ENCODE measurements at places on chromosomes 2 and 18.

DNA sequence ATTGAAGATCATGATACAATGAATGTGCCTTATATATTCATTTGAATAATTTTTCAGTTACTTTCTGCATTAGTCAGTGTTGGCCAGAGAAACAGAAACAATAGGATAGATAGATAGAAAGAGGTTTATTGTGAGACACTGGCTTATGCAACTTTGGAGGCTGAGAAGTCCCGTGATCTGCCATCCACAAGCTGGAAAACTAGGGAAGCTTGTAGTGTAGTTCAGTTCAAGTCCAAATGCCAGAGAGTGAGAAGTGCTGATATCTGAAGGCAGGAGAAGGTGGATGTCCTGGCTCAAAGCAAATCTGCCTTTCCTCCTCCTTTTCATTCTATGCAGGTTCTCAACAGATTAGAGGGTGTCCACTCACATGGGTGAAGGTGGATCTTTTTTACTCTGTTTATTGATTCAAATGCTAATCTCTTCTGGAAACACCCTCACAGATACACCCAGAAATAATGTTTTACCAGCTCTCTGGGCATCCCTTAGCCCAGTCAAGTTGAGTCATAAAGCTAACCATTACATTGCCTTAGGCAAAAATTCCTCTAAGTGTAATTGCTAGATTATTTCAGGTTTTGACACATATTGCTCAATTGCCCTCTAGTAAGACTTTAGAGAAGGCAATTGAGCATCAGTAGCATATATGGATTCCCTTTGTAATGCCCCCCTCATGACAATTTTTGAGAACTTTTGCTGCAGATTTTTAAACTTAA lies 341.4 kb downstream of the LPIN1 start:
- DNase-seq, result no peak

- no peak for DNase-seq
These were observed 78.1 kb downstream of the SPHKAP start for GRCh38 chr2:228103379-228103778.

- DNase-seq, result no peak
These were observed 3.6 kb upstream of the IL1A start for GRCh38 chr2:112787729-112788393.

GRCh38 chr2:9030841-9031240 lies 27.4 kb upstream of the MBOAT2 start:
- DNase-seq, result no peak

DNA sequence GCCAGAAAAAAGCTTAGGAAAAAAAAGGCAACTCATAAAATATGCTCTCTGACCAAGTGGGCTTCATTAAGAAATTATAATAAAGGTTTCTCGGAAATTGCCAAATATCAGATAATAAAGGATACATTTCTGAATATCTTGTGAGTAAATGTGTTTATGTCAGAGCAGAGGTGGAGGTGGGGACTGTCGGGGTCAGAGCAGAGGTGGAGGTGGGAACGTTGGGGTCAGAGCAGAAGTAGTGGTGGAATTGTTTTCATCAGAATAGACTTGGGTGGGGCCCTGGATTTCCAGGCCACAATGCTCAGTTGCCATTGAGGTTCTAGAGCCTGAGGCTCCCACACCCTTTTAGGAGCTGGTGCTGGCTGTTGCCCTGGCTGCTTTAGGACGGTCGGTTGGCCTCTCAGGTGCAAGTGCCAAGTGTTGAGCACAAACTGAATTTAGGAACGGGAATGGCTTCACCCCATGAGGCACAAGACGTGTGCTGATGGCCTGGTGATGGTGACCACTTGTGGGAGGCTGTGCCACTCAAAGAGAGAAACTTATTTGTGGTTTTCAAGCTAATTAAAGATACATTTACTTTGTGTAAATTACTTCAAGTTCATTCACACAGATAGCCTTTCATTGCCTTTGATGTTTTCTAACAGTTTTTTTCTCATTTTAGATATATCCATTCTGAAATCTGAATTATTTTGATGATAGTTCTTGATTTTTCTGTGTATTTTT lies 131.5 kb downstream of the ATP9B start:
- DNase-seq, result peak; percentile 11

GRCh38 chr2:142321706-142322280 lies 191.0 kb upstream of the LRP1B start:
- DNase-seq, result no peak

DNA sequence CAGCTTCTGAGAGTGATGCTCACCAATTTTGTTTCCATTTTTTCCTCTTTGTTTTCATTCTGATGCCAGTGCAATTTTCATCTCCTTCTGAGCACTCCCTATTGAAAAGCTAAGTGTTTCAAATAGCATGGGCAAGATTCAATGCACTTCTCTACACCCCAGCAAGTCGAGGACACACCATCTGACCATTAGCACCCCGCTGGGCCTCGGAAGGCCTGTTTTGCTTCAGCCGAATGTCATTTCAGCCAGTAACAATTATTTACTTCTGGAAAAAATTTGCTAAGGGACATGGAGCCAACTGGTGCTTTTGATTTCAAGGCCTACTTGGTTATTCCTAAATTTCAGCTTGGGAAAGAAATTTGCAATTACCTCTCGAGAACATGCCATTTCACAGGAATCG lies 392.4 kb downstream of the RNF144A start:
- no peak for DNase-seq

DNA sequence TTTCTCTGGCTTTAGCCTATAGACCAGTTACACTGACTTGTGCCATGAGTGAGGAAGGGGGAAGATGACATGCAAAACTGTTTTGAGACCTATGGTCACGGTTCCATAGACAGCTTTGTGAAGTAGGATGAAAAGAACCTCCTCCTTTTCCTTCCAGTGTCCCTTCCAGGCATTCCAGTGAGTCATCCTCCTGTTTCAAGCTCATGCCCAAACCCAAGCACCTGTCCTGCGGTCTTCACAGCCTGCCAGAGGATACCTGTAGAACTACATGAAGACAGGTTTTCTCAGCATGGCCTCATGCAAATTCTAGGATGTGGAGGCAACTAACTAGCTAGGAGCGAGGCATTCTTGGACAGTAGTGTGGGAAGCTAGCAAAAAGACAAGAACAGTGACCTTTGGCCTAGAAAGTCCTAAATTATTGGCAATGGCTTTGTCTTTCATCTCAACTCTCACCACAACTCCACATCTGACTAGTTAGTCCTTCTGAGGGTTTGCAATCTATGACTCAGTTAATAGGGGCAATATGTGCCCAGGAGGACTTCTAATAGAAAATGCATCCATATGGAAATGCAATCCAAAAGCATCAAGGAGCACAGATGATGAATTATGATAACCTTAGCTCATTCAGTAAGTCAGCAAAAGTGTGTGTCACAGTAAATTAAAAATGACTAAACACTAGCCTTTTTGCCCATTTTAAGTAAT lies 154.7 kb downstream of the RBM43 start:
- DNase-seq, result no peak

- DNase-seq, result no peak
These were observed 15.2 kb downstream of the GPC1 start for GRCh38 chr2:240450532-240451107.

DNA sequence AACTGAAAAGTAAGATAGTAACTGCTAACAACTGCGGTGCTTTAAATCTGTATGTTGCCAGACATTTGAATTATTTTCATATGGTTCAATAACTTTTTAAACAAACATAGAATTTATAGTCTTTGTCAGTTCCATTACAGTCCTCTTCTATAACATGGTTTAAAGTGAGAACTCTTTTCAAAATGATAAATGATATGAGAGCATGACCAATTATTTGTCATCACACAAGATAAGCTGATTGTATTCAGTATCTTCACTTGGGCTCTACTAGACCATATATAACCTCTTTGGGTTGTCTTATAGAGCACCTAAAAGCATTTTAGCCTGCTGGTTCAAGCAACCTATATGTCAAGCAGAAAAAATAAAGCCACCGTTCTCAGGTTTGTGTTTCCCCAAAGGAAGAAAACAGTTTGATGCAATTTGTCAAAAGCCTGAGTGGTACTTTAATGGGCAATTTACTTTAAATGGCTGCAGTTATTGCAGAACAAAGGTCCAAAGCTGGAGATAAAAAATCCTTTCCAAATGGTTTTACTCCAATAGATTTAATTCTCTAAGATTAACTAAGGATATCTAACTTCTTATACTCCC lies 298.4 kb downstream of the FSIP2 start:
- DNase-seq, result no peak

DNA sequence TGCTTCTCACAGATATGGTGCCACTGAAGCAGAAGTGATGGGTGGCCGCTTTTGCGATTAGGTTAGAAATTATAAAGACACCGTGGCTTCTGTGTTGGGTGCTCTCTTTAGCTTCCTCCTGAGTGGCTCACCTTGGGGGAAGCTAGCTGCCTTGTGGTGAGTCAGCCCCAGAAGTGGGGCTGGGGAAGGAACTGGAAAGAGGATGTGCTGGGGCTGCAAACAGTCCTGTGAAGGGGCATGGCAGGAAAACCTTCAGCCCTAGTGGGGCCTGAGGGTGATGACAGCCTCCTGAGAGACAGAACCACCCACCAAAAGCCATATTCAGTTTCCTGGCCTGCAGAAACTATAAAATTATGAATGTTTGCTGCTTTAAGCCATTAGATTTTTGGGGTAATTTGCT lies 8.9 kb upstream of the ASB18 start:
- no peak for DNase-seq

- peak; percentile 55 for DNase-seq
These were observed 42.5 kb downstream of the ZNF519 start for GRCh38 chr18:14089781-14090180.

DNA sequence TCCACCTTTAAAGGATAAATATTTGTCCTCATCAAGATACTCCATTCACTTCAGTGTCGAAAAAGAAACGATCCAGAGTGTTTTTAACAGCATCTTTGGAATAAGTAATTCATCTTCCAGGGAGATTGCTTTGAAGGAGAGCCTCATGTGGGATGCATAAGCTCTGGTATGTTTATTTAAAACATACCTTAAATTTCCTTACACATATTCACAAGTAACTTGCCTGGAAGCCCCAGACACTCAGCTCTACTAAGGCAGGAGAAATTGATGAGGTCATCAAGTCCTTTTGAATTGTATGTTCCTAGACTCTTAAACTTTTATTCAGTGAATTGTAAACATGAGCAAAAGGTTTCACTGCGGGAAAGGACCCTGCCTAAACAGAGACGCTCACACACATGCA lies 103.0 kb downstream of the CDK15 start:
- DNase-seq, result no peak

GRCh38 chr18:70335892-70336726 lies 47.3 kb downstream of the SOCS6 start:
- DNase-seq, result no peak

DNA sequence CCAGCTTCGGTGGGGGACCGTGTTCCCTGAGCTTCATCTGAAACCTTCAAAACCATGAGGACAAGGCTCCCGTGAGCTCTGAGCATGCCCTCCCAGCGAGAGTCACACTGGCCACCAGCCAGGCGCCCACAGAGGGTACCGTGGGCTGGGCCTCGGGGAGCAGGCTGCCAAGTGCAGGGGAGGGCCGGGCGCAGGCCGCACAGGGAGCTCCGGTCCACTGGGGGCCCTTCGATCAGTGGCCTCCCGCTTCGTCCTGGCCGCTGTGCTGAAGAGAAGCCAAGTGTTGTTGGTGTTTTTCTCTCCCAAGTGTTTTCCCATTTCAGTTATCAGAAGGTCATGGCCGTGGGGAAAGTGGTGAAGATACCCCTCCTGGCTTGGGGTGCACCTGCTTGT lies 144.4 kb downstream of the PTGR3 start:
- no peak for DNase-seq
